ENCODE measurements at places on chromosomes 3 and 15.
A peak's percentile ranks its signal among the peaks of the same experiment; 100 is the strongest.

- DNase-seq, result peak; percentile 65
Observed at GRCh38 chr15:61479613-61480012, 250.5 kb upstream of the RORA start.

DNA sequence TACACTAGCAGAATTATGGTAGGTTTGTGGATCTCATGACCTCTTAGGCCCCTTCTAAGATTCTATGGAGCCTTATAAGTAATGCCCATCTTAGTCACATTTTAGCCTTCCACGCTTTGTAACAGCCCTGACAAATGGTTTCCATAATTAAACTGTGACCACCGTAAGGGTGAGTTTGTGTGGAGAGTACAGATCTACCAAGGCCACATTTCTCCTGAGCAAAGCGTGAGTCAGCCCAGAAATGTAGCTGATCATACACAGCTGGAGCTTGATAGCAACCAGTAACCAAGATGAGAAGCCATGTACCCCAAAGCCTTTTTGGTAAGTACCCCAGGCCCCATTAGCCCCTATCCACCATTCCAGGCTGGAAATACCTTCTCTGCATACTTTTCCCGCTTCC lies 31.7 kb downstream of the CHAC1 start:
- DNase-seq, result peak; percentile 84

DNA sequence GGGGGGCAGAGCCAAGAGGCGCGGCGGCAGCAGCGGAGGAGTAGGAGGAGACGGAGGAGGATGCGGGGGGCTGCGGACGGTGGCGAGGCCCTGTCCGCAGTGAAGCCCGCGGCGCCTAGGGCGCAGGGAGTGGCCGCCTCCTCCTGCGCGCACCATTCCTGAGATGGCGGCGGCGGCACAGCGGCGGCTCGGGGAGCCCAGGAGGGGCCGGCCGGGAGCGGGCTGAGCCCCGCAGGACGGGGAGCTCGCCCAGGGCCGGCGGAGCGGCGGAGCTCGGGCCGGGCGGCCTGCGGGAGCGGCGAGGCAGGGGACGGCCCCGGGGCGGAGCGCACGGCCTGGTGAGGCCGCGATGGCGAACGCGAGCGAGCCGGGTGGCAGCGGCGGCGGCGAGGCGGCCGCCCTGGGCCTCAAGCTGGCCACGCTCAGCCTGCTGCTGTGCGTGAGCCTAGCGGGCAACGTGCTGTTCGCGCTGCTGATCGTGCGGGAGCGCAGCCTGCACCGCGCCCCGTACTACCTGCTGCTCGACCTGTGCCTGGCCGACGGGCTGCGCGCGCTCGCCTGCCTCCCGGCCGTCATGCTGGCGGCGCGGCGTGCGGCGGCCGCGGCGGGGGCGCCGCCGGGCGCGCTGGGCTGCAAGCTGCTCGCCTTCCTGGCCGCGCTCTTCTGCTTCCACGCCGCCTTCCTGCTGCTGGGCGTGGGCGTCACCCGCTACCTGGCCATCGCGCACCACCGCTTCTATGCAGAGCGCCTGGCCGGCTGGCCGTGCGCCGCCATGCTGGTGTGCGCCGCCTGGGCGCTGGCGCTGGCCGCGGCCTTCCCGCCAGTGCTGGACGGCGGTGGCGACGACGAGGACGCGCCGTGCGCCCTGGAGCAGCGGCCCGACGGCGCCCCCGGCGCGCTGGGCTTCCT lies at the start of gene GPR27:
Gene GPR27 (plus strand): TSS at position 155 of the 909 bp plus-strand sequence. CDS start 195 bp downstream, at position 350.
- DNase-seq, result peak; percentile 44

DNA sequence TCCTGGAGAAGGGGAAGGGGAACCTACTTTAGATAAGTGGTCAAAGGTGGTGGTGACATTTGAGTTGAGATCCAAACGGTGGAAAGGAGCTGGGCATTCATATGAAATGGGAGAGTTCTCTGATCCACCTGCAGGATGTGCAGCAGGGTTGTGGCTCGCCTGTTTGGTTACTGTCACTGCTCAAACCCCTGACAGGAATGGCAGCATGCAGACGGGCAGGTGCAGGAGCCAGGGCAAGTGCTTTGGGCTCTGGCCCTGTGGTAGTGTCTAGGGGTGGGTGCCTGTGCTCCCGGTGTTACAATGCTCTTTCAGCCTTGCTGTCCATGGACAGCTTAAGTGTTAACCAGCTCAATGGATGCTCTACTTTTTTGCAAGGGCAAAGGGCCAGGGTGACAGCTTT lies 18.5 kb downstream of the PAQR9 start:
- DNase-seq, result no peak

DNA sequence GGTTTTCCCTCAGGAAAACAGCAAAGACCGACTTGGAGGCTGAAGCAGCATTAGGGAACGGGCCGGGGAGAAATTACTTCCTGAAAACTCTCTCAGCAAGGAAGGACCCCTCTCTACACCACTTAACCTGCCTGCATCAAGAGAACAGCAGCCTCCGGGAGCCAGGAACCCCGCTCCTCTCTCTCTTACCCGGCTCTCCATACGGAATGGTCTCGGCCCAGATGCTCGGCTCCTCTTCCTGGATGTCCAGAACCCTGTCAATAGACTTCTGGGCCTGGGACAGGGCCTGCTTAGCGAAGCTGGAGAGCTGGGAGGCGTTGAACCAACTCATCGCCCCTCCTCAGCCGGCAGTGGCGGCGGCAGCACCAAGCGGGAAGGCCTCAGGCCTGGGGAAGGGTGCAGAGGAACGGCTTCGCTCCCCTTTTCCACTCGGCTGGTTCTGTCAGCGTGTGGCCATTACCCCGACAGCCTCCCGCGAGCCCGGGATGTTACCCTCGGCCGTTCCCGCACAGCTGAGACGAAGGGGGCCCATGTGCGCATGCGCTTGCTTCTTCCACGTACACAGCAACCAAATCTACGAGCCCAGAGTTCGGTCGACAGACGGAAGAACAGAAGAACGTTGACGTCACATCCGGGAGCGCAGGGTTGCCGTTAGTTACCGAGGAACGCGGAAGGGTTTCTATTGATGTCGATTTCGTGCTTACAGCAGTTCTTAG lies at the start of gene TMF1:
Gene TMF1 (minus strand): TSS at position 578 of the 716 bp plus-strand sequence. CDS start 247 bp downstream, at position 331.
- peak; percentile 99 for DNase-seq

DNA sequence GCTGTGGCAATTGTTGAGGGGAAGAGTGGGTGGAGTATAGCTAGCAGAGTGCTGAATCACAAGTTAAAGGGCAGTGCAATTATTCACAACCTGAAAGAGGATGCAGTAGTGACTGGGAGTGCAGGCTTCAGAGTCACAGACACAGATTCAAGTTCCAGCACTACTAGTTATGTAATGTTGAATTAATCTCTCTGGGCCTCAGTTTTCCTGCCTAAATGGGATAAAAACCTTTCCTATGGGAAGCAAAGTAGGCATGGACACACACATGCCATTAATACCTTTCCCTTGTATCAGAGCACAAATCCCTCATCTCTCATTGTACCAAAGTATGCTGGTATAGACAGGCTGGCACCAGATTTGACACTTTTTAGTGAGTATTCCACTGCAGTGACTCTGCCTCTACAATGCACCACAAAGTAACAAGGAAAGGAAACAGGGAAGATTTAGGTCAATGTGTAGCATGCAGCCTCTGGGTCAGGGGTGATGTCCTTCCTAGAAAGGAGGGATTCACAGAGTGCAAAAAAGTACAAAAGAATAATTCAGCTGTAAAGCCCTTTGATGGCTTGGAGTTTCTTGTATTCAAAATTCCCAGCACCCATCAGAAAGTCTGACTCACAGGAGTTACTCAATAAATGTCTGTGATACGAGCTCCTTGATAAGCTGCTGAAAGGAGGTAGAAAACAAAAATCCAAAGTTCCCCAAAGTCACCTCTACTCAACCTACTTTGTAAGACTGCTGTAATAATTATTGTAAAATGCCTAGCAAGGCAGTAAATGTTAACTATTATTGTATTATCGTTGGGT lies 507.5 kb upstream of the TGFBR2 start:
- DNase-seq, result peak; percentile 67

- DNase-seq, result no peak
Observed at GRCh38 chr3:38652934-38653333, 3.4 kb upstream of the SCN5A start.

DNA sequence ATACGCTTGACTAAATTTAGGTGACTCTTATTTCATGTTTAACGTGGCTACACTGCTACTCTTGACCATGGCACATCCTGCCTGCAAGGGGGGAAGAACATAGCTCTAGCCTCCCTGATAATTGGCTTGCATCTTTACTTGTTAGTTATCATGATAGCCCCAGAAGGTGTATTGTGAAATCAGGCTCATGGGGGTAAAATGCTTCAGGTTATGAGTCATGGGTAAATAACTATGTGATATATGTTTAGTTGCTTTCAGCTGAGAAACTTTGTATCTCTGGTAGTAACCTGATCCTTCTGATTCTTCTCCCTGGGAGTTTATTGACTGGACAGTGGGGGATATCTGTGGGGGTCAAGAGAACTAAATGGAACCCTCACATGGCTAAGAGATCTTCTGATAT lies 660.8 kb upstream of the UBE2E2 start:
- DNase-seq, result peak; percentile 34

- DNase-seq, result no peak
Observed at GRCh38 chr15:57568299-57568698, 23.4 kb upstream of the MYZAP start.

DNA sequence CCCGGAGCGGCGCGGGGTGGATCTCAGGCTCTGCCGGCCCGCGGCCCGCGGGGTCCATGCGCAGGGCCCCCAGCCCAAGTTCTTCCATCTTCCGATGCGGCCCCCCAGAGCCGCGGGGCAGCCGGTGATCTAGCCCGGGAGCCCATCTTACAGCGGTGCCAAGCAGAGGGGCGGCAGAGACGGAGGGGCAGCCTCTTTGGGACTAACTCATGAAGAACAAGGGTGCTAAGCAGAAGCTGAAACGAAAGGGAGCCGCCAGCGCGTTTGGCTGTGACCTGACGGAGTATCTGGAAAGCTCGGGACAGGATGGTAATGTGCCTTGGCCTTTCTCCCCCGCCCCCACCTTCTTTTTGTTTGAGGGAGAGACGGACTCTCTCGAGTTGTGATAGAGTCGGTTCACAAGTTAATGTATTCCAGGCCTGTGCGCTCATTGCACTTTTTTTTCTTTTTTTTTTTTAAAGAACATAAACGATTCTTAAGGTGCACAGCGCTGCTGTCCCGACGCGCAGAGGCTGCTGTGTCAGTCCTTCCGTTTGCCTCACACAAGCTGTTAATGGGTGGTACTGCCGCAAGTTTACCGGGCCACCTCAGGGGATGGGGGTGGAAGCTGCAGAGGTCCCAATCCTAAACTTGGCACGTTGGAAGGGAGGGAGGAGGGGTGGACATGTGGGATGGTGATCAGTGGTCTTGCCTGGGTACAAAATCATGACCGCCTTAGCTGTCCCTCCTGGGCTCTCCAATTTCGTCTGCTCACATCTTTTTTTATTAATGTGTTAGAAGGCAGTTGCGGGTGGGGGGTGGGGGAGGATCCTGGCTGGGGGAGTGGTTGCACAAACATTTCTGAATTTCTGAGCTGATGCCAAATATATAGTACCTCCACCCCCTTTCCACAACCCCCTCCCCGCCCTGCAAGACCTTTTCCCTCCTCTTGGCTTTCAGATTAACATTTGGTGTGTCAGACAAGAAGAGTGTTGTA lies 801 bp downstream of the ARHGAP31 start:
- peak; percentile 82 for DNase-seq

- no peak for DNase-seq
Observed at GRCh38 chr3:159059395-159059794, 257.5 kb downstream of the MFSD1 start.

DNA sequence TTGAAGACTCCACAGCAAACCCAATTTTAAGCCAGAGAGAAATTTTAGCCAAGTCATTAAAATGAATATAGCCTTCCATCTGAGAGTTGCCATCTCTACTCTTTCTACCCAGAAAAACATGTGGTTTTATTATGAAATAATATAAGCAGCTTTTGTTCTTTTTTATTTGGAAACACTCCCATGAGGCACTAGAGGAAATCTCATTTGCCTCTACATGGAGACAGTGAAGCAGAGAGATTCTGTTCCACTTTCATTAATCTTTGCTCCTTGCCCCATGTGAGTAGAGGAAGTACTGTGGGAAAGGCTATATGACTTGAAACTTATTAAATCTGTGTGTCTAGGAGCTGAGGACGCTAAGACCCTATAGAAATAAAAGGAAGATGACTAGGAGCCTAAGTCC lies 111.1 kb downstream of the P3H2 start:
- DNase-seq, result no peak

DNA sequence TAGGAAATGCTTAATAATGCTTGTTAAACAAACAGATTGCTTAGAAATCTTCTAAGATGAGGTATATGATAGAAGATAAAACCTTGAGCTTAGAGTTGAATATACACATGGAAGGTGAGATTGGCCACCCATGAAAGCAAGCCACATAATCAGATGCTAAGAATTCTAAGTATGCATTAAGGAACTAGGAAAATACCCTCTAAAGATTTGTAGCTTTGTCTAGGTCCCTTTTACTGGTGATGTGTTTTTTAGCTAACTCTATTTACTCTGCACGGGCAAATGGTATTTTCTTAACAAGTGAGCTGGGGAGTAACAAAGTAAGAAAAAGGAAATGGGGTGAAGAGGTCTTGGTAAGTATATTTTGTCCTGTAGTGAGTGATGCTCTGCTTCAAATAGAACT lies 310.3 kb downstream of the OXSM start:
- DNase-seq, result no peak

- no peak for DNase-seq
Observed at GRCh38 chr15:92885224-92886041, 14.7 kb upstream of the CHD2 start.

DNA sequence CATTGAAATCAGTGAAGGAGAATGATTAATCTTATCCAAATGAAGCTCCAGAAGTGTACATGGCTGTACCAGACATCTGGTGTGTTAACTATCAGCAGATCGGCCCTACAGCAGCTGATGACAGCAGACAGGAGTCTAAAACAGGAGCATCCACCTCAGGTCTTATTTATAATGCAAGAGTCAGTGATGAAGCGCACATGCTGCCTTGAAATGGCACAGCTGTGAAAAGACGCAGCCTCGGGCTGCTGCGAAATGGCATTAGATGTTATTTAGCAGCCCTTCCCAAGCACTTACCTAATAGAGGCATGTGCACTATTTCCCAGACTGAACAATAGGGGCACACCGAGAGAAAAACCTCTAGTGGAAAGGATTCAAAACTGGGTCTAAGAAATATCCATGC lies 472.3 kb upstream of the CBLB start:
- peak; percentile 29 for DNase-seq

DNA sequence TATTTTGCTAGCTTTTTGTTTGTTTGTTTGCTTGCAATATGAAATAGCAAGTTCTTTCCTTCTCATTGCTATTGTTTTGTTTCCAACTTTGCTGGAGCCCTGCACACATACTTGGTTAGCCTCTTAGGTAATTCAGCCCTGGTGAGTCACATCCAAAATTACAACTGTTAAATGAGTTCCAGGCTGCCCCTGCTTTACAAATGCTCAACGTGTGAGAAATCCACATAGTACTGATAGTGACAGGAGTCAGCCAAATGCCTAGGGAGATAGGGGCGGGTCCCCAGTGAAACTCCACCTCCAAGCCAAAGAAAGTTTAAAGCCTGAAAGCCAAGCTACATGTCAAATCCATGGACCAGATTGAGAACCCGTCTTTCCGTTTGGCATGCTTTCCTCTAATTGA lies 81.3 kb upstream of the RNF7 start:
- peak; percentile 92 for DNase-seq

- no peak for DNase-seq
Observed at GRCh38 chr15:70633103-70633831, 130.1 kb downstream of the UACA start.

Data from fibroblast of skin of right biceps (primary cell).